ENCODE measurements at places on chromosomes 11 and 22.

DNA sequence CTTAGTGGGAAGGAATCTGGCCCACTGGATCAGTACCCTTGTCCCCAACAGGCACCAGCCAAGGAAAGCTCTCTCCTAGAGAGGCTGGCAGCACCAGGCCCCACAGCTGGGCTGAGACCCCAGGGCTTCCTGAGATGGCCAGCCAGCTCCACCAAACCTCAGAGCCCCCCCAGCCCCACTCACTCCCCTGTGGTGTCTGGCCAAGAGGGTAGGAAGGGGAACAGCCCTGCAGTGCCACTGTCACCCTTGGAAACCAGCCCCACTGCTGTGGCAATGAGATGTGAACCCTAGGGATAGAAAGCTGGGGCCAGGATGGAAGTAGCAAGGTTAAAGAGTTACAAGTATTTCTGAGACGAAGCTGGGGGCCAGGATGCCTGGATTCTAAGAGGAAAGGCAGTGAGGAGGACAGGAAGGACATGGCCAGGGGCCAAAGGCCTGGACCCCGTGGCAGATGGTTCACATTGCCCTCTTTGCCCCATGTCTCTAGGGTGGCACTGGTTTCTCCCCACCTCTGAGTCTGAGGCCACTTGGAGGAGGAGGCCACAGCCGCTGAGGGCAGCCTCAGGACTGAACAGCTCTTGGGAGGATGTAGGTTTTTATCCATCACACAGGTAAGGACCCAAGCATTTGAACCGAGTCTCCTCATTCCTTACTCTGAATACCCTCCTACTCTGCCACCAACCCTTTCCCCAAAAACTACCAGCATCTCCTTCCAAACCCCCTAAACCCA is 28.8 kb downstream of the NRXN2 start:
- no peak for DNase-seq

DNA sequence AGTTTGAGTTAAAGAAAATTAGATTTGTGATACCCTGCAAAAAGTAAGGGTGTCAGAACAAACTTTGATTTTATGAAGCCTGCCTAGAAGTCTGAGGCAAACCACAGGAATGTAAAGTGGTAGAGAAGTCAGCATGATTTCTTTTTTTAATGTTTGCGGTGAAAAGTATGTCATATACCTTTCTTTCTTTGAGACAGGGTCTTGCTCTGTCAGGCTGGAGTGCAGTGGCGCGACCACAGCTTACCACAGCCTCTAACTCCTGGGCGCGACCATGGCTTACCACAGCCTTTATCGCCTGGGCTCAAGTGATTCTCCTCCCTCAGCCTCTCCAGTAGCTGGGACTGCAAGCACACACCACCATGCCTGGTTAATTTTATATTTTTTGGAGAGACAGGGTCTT is 4.7 kb downstream of the API5 start:
- DNase-seq = no peak

GRCh38 chr22:25068707-25069106 is 116.2 kb downstream of the KIAA1671 start:
- no peak for DNase-seq

DNA sequence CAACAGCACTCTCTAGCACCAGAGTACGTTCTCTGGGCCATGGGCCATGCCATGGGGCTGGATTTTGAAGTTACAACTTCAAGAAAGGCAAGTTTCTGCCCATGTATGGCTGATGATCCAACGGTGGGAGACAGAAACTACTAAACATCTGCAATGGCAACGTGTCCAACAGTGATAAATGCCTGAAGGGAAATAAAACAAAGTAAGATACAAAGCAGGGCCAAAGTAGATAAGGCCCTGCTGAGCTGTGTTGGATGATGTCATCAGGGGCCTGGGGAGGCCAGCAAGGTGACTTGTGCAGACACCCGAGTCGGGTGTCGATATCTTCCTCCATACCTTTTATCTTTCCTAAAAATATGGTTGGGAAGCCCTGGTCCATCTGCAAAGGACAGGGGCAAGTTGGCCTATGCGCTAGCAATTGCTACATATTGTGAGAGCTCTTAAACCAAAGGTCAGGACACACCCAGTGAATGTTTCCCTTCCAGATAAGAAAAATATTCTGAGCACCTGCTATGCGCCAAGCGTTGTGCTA is 487.2 kb downstream of the MN1 start:
- DNase-seq = no peak

DNA sequence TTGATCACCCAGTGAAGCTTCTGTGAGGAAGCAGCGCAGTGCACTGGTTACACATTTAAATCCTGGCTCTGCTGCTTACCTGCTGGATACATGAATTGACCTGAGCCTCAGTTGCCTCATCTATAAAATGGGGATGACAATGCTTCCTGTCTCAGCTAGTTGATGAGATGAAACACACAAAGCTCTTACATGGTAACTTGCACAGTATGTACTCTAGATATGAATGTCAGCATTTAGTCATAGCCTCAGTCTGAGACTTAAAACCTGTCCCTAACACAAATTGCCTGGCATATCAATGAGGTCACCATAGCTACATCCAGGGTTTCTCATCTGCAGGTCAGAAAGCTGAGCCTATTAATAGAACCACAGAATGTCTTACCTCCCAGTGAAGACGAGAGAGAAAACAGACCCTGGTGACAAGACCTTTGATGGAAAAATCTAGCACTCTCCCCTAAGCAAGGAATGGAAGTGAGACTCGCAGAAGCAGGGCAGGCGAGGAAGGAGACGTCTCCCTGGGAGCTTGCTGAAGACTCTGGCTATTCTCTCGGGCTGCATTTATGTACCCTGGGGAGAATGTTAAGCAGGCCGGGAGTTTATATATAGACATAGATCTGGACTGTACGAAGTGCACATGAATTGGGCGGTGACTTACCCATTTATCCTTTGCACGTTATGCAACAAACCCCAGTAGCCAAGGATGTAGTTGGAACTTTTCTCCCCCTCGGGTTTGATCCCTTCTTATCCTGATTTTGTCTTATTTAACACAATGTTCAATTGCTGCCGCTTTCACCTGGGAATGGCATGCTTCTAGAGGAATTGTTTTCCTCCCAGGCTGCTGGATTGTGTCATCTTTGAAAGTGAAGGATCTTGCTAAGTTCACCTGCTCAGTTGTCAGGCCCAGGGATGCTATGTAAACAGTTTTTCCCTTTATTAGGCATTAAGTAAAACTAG is 18.0 kb downstream of the SDHAF2 start:
- no peak for DNase-seq

- no peak for DNase-seq
Measured at GRCh38 chr22:32858957-32859356, 57.5 kb downstream of the TIMP3 start.

GRCh38 chr22:26648528-26649388 is 8.6 kb upstream of the MIAT start:
- DNase-seq = no peak

DNA sequence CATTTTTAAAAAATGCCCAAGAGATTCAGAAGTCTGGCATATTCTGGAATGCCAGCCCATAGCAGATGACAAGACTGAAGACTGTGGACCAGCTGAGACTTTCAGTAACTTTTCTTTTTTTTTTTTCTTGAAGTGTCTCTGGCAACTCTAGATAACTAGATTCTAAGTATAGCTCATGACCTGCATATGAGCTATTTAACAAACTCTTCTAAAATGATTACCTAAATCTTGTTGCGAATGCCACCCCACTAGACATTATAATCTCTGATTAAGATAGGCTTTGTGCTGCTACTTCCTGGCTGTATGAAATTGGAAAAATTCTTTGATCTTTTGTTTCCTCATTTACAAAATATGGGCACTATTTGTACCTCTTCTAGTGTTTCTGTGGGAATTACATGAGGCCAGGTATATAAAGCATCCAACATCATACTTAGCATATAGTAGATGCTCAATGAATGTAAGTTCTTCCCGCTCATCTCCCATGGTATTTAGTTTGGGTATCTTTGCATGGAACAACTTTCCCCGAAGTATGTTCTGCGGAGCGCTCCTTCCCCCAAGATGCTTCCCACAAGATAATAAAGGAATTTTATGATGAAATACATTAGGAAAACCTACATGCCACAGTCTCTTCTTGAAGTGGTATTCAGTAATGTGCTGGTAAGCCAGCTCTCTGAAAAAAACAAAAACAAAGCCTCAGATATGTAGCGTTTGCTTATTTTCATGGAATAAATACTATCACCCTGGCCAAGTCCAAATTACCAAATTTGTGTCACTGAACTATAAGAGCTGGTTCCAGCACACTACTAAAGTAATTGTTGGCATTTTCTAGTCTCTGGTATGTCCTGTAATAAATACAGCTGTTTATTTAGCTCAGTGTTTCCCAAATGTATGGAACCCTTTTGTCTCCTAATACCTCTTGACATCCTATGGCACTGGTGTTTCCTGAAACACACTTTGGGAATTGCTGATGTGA is 86.8 kb upstream of the TIMP3 start:
- no peak for DNase-seq

GRCh38 chr22:47009304-47010101 is 247.1 kb downstream of the TBC1D22A start:
- DNase-seq = no peak
